ENCODE measurements at places on chromosomes 12 and 14.

- no peak for DNase-seq
These were observed 10.9 kb upstream of the TESC start for GRCh38 chr12:117109943-117110635.

DNA sequence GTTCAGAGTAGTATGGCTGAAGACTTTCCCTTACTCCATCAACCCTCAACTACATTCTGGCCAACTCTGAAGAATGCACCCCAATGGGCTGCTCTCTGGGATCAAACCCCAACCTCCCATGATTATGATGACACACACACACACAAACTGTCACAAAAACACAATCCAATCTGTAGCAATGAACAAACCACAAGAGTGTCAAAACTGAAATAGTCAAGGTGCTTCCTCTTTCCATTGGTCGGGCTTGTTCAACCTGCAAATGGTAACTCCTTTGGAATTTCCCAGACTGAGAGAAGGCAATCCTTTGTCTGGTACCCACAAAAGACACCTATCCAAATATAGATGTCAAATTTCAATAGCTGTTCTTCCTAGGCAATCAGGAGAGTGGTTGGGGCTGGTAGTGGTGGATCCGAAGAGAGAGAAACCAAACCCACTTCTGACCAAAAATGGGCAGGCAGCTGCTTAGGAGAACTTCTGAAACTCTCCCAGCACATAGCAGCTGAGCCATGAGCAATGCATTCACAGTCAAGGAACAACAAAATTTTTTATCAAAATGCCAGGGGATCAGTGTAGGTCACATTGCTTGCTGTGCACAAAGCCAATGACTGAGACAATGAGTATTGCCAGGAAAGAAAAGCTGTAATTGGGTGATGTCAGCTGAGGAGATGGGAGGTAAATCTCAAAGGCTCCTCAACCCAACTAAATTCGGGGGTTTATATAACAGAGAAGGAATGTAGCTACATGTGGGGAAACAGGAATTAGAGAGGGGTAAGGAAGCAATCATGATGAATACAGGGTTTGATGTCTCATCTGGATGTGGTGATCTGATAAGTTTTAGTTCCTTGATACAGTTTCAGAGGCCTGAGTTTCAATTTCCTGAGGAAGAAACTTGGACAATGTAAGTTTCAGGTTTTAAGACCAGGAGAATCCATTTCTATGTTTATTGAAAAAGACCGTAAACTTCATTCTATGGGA is 191.4 kb downstream of the KITLG start:
- no peak for DNase-seq

DNA sequence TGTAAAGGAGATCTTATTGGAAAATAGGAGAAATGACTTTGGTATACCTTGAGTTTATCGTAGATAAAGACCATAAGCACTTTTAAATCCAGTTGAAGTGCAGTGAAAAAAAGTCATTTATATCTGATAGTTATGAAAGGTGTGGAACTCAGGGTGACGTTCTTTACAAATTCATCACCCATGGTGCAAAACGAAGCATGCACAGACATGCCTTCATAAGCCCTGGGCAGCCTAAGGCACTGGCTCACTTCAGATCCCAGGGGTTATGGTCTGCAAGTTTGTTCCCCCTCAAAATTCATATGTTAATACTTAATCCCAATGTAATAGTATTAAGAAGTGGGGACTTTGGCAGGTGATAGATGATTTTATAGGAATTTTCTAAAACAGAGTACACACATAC is 1216.4 kb upstream of the USP15 start:
- DNase-seq, result no peak

GRCh38 chr14:56579345-56580220 is at the start of gene TMEM260:
TMEM260 (plus strand) TSS chr14:56579798; CDS start chr14:56579915, 117 bp downstream.
- peak; percentile 79 for DNase-seq

GRCh38 chr12:40587421-40587820 is 104.8 kb upstream of the CNTN1 start:
- DNase-seq, result no peak

DNA sequence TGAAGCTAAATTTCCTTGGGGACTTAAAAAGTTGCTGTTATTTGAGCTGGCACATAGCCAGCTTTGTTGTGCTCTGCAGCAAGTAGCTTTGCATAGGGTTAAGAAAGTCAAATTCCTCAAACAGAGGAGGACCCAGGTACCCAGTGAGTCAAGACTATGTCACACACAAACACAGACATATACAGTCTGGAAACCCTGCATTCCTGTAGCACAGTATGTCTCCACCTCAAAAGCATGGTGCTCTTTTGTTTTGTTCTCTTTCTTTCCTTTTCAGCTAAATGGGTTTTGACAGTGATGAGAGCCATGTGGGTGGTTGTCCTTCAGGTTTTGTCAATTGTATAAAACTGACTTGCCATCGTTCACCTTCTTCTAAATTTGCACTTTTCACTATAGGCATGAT is 179.6 kb upstream of the DIO2 start:
- no peak for DNase-seq

GRCh38 chr14:83164016-83164415 is 1630.4 kb upstream of the SEL1L start:
- no peak for DNase-seq

- DNase-seq, result no peak
These were observed 38.0 kb upstream of the FBXO21 start for GRCh38 chr12:117228239-117228638.

GRCh38 chr12:74945771-74946198 is 263.9 kb downstream of the KCNC2 start:
- DNase-seq, result no peak

DNA sequence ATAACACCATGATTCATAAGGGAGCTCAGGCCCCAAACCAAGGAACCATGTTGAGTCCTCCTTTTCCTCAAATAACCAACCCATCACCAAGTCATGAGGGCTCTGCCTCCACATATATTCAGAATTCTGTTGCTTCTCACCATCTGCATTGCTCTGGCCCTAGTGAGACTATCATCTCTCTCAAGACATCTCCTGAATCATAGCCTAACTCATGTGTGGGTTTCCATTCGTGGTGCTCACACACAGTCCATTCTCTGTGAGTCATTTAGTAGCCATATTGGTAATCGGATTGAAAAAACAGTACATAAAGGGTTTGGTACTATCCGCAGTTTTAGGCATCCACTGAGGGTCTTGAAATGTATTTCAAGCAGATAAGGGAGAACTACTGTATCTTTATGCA is 5.1 kb upstream of the SLC38A2 start:
- no peak for DNase-seq

DNA sequence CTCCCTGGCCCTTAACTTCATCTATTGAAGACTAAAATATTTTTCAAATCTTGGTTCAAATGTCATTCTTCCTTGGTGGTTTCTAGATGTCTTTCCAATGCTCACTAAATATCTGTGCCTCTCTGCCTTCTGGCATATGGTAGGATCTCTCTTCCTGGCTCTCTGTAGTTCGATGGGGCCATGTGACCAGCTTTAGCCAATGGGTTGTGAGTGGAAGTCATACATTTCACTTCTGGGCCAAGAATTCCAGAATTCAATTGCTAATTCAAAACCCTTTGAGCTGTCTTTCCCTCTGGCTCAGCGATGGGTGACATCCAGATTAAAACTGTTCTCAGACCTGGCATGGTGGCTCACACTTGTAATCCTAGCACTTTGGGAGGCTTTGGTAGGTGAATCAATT is 25.8 kb upstream of the CTDSP2 start:
- DNase-seq, result no peak

DNA sequence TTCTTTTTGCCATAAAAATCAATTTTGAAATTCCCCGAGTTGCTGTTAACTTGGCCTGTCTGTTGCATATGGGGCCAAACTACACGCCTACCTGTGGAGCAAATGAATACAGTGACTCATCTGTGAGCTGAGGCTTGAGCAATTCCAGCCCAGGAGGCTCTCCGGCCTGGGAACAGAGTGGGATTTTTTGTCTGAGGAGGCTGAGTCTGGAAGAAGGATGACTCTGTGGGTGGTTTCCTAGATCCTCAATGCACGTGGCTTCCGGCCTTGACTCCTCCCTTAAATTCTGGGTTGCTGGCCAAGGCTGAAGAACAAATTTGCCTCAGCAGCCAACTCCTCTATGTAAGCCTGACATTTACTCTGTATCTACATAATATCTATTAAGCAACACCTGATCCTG is 124.1 kb downstream of the SSPN start:
- no peak for DNase-seq

GRCh38 chr12:51362307-51362706 is 15.8 kb upstream of the CELA1 start:
- no peak for DNase-seq

GRCh38 chr14:71430321-71430677 is 501.9 kb upstream of the RGS6 start:
- no peak for DNase-seq

GRCh38 chr12:128791395-128792322 is 32.1 kb downstream of the SLC15A4 start:
- no peak for DNase-seq

- DNase-seq, result no peak
These were observed 48.4 kb downstream of the ANAPC7 start for GRCh38 chr12:110355073-110355472.

- no peak for DNase-seq
These were observed 15.7 kb upstream of the SLC2A3 start for GRCh38 chr12:7951671-7952070.

DNA sequence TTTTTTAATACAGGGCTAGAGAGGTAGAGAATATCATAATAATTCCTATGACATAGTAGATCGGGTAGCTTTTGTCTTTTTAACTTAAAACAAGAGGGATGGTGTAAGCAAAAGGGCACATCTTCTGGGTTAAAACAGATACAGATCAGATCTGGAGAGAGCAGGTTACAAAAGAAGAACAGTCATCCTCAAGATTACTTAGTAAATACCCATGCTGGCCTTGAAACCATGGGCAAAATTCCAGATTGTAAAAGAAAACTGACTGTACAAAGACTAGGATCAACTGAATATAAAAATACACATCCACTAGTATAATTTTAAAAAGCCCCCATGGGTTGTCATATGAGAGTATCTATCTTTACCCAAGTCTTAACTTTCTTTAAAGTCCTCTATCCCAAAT is 76.7 kb downstream of the MED13L start:
- DNase-seq, result no peak

DNA sequence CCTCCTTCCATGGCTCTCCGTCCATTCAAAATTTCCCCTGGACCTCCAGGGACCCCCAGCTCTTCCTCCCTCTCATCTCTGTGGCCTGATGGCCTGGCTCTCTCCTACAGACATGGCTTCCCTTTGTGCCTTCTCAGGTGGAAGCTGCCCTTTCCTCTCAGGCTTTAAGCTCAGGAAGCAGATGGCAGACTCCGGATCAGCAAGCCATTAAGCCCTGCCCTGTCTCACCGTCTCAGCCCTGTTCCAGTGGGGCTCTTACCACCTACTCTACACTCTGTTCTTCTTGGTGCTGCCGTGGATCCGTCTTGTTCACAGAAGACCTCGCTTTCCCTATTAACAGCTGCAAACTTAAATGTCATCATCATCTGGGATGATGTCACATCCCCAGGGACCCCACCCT is 33.1 kb downstream of the NPC2 start:
- no peak for DNase-seq

GRCh38 chr12:130199581-130200390 is 37.5 kb downstream of the FZD10 start:
- DNase-seq, result no peak

DNA sequence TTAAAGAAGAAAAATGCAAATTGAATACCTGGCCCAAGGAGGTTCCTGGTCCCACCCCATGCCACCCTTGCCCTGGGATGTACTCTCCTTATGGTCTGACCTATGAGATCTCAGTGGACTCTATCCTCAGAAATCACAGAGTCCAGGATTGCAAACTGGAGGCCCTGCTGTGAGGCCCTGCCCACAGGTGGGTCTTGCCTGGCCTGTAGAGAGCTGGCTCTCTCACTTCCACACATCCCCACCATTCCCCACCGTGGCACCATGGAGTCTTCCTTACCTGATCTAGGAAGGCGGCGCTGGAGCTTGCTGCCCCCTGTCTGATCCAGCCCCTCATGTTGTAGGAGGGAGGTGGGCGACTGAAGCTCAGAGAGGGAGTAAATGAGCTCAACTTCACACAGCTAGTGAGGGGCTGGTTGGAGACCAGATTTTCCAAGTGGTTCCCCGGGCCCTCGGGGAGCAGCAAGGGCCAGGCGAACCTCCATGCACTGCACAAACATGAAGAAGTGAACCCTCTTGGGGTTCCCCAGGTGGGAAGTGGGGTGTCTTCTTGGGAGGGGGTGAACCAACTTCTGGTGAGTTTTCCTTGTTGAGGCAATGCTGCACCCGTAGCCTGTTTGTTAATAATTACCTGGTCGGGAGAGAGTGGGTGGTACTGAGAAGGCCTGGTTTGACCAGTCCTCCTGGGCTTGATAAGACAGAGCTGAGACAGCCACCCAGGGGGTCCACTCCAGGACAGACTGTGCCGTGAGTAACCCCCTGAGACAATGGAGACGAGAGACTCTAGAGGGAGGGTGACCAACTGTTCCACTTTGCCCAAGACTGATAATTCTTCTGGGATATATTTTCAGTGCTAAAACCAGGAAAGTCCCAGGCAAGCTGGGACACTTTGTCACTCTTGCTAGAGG is at the start of gene SERPINA4:
SERPINA4 (plus strand) TSS at position 692 of the 905 bp plus-strand sequence. CDS start 2,041 bp downstream, outside the sequence.
- no peak for DNase-seq

DNA sequence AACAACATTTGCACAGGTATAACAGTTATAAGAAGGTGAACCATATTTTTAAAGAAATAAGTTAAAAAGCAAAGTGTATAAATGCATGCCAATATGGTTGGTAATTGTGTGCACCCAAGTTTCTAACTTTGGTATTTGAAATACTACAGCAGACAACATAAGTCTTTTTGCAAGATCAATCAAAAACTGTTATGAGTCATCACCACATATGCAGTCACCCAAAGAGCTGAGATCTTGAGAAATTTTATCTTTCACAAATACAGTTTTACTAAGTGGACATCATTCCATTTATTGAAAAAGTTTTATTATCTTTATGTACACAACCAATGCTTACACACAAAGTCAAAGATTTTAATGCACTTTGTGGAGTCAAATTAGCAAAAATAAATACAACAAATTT is 7.0 kb upstream of the ACSS3 start:
- DNase-seq, result no peak

DNA sequence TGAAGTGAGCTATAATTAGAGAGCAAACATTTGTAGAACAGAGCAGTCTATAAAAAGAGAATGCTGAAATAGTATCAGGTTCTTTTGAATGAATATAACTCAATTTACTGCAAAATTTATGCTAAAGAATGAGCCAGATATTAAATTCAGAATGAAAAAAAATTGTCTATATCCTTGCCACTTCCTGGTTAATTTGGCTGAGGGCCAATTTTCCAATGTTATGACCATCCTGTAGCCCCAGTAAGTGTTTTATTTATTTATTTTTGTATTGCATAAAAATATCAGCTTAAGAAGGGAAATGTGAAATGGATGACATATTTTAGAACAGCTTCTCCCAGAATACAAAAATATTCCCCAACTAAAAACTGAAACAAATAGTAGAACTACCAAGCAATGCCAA is 263.4 kb downstream of the SOX5 start:
- DNase-seq, result no peak

- DNase-seq, result no peak
These were observed 2.2 kb downstream of the SCARB1 start for GRCh38 chr12:124861492-124861891.

- DNase-seq, result no peak
These were observed 53.8 kb upstream of the USP44 start for GRCh38 chr12:95605087-95605486.

GRCh38 chr12:41521872-41522379 is 333.8 kb downstream of the PDZRN4 start:
- no peak for DNase-seq

- no peak for DNase-seq
These were observed 8.4 kb downstream of the PITPNM2 start for GRCh38 chr12:123142518-123142840.

- no peak for DNase-seq
These were observed 164.2 kb downstream of the NDUFA12 start for GRCh38 chr12:94839347-94839746.

GRCh38 chr14:102140027-102140749 is 491 bp downstream of the WDR20 start:
- no peak for DNase-seq
